Naive thymus-derived CD8-positive, alpha-beta T cell (primary cell): ENCODE measurements at places on chromosomes 12 and 14.

DNA sequence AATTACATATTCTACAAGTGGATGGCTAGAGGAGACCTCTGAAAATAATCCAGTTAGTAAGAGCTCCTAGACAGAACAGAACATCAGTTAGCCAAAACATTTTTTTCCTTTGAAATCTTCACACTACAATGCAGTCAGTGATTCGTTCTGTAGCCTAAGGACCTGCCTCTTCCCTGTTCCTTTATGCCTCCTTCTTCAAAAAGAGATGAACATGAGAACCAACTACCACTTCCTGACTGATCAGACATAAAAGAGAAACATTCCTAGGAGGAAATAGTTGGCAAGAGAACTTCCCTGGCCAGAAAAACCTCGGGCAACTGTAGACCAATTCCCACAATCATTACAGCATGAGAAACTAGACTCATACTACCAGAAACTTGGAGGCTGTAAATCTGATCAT lies 29.4 kb downstream of the ITPR2 start:
- DNase-seq = no peak

- DNase-seq = no peak
Observed at GRCh38 chr14:69267492-69267891, 7.5 kb downstream of the GALNT16 start.

DNA sequence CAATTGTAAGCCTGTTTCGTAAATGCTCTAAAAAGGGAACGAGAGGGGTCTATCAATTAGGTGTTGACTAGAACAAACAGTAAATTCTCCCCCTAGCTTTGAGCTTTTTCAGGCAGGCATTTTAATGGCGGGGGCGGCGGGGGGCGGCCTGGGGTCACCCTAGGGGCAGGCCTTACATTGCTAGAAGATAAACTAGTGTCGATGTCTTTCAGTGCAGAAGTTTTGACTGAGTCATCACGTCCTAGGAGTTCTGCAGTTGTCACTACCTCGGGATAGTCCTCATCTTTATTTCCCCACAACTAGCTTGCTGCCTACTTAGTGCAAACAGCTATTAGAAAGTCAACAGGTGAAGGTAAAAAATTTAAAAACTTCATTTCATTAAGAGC lies 1.6 kb downstream of the ATP6V1D start:
- DNase-seq = no peak

GRCh38 chr14:86035882-86036281 lies 505.9 kb downstream of the FLRT2 start:
- DNase-seq = no peak

GRCh38 chr12:85626001-85626783 lies 210.0 kb downstream of the RASSF9 start:
- no peak for DNase-seq
